Activated naive CD4-positive, alpha-beta T cell (primary cell): ENCODE measurements at places on chromosomes 6 and 20.

GRCh38 chr6:39298061-39298460 is 16.2 kb downstream of the KCNK17 start:
- no peak for DNase-seq

DNA sequence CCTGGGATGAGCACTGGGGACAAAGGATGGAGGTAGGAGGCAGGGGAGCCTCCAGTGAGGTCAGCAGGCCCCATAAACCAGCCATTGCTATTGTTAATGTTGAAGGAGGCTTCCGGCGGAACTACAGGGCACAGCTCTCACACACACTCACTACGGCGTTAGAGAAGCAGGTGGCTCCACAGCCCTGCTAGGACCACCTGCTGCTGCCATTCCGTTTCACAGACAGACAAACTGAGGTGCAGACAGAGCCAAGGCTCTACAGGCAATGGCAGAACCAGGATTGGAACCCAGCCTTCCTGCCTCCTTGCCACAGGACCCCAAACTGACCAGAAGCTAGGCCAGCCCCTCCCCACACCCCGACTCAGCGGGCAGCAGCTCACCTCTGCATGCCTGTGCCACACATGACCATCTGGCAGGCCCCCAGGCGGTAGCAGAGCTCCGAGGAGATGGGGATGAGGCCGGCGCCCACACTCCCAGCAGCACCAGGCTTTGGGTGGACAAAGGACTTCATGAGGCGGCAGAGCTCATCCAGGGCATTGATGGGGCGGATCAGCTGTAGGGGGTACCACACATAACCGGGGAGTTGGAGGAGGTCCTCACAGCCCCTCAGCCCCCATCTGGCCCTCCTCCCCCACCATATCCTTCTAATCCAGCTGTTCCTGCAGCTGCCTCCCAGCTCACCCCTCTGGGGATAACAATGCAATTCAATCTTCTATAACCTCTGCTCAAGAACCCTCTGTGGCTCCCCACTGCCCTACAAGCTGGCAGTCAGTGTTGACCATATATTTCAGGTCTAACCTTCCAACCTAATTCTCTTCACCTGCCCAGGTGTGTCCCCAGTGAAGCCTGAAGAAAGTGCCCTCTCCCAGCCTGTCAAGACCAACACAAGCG is 198.5 kb downstream of the PREX1 start:
- DNase-seq, result no peak

- no peak for DNase-seq
These were observed 6.8 kb upstream of the EZR start for GRCh38 chr6:158825951-158826306.

DNA sequence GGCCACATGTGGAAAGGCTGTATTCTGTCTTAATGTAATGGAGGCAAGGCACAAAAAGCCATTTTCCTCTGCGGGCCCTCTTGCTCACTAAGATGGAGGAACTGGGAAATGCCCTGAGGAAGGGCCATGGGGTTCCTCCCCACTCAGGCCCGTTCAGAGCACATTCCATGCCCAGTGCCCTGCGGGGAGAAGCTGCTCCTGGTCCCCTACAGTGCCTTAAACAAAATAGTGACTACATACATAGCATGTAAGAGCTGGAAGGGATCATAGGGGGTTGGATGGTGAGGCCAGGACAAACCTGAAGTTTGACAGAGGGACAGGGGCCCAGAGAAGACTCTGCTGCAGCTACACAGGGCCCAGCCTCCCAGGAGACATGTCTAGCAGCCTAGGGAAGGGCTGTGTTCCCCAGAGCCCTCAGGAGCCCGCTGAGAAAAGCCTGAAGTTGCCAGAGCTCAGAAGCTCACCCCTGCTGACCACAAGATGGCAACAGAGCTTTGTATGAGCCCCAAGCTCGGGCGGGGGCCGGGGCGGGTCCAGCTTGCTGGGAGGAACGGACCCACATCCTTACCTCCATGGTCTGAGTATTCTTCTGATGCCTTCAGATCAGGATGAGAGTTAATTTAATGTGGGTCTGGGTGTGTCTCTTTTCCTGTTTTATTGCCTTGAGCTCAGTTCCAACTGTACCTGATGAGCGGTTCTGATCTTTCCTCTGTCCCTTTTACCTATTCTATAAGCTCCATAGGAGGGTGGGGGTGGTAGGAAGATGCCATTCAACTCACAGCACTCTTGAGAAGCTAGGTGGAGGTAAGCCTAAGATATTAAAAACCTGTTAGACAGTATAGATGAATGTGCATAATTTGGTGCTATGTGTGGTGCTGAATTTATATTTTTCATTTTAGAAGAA is 242.9 kb downstream of the CDC5L start:
- no peak for DNase-seq

GRCh38 chr6:35624341-35625070 is 64.2 kb downstream of the FKBP5 start:
- no peak for DNase-seq

- DNase-seq, result no peak
These were observed 126.6 kb downstream of the ADAT2 start for GRCh38 chr6:143323729-143324470.

DNA sequence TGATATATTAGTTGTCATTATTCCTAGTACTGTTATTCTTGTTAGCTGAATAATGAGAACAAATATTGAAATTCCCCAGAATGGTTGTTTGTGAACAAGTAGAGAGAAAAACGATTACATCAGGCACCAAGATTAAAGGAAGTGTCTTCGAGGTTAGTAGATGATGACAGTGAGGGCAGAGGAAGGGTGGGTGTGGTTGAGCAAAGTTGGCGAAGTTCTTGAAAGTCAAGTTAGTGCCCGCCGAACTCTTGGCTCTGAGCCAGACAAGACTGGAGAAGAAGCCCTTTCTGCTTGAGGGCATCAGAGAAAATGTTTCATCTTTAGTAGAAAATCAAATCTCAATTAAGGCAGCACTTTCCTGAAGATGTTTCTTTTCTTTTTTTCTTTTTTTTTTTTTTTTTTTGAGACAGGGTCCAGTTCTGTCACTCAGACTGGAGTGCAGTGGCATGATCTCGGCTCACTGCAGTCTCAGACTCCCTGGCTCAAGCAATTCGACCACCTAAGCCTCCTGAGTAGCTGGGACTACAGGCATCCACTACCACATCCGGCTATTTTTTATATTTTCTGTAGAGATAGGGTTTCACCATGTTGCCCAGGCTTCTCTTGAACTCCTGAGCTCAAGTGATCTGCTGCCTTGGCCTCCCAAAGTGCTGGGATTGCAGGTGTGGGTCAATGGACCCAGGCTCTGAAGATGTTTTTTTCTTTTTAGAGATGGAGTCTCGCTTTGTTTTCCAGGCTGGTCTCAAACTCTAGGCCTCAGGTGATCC is 77.1 kb downstream of the SGK1 start:
- no peak for DNase-seq

DNA sequence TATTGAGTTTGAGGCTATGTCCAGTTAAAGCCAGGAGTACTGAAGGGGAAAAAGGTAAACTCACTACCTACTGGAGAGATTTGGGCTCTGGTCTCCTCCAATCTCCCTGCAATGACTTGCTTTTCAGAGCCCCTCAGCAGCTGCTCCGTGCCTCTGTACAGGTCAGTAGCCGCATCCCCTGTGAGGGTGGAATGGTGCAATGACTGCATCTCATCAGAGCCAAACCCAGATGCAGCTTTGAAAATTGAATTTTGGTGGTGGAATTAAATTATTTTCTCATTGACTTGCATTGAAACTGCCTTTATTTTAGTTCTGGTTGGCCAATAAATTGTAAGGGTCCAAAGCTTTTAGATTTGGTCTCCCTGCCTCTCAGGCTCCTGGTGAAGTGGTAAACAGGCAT is 166.7 kb downstream of the DLL1 start:
- DNase-seq, result no peak

GRCh38 chr6:158669145-158670035 is 19.5 kb downstream of the SYTL3 start:
- DNase-seq, result no peak

DNA sequence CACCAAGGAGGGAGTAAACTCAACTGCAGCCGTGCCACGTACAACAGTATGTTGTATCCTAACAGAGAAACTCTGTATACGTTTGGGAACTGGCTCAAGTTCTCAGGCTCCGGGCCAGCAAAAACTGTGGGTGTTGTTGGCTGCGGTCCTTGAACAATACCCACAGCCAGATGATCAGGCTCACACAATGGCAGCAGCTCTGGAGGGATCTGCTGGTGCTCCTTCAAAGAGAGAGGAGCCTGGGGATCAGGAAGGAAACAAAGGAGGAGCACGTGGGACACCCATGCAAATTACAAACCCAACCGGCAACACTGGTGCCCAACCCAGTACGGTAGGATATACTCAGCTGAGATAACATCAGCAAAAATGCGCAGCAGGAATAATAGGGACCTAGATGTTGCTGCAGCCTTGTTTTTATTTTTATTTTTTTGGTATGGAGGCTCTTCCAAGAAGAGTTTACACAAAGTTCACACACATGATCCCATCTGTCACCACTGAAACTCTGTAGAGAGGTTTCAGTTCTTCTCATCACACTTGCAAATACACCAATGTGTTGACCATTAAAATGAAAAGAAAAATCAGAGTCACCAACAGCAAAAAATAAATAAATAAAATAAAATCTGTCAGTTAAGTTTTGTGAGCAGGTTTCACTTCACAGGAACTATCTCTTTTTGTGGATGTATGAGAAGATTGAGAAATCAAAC is 41.2 kb upstream of the PDE10A start:
- no peak for DNase-seq

DNA sequence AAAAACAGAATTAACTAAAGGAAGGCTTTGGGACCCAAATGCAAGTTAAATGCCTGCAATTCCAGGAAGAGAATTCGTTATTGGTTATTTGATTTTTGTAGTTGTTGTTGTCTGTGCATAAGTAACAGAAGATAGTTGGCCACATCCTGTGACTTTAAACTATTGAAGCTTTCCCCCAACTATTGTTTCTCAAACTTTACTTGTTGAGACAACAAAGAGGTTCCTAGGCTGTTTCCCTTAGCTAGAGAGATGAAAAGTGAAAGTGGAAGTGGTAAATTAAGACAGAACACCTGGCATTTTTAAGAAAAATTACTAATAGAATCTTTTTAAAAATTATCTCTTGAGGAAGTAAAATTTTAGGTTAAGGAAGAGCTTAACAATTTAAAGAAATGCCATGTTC is 525.2 kb downstream of the PKHD1 start:
- no peak for DNase-seq

- DNase-seq, result no peak
These were observed 48.6 kb downstream of the TPD52L1 start for GRCh38 chr6:125201961-125202729.

DNA sequence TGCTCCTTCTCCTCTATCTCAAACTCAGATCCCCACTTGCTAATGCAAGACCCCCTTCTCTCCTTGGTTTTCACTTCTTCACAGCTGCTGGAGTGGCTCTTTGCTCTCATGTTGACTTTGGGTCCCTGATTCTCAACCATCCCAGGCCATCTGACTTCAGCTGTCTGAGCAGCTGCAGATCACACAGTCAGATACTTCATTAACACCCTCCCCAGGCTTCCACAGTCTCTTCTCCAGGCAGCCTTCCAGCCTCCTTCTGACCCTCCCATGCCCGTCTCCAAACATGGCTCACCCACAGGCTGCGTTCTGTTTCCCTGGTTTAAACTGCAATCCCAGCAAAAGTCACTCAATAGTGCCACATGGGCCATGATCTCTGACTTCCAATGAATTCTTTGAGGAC is 65.4 kb downstream of the HIVEP2 start:
- no peak for DNase-seq

DNA sequence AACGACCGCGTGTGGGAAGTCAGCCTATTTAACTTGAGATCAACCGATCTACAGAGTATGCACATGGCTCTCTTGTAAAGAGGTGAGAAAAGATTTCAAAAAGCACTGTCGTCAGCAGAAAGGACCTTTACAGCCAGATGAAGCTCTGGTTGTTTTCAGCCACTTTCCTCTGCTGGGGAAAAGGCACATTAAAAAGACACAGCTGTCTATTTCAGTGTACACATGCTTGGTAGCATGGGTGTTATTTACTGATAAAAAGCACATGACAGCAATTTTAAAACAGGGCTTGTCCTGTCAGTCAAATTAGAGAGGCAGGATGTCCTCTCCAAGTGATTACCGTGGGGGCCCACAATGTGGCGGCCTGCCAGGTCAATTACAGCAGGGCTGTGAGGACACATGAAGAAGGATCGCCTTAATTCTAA is 188.9 kb downstream of the PRKN start:
- no peak for DNase-seq

DNA sequence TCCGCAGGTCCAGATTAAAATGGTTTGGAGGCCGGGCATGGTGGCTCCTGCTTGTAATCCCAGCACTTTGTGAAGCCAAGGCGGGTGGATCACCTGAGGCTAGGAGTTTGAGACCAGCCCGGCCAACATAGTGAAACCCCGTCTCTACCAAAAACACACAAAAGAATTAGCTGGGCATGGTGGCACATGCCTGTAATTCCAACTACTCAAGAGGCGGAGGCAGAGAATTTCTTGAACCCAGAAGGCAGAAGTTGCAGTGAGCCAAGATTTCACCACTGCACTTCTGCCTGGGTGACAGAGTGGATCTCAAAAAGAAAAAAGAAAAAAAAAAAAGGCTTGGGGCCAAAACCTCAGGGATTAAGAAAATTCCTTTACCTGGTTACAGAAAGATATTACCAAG is 30.5 kb downstream of the C6orf15 start:
- no peak for DNase-seq

DNA sequence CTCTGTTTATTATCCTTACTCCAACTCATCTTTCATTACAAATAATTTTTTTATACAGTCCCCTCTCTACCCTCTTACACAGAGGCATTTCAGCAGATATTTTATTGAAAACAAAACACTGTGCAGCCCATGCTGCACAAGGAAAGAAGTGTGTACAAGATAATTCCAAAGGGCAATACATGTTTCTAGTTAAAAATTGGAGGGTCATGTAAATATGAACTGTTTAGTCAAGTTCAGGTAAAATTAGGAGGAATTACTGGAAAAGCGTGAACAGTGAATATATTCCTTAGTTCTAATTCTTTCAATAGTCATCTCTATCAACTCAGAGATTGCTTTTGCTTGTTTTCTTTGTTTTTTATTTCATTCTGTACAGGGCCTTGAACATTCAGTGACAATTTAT is 27.9 kb upstream of the TSPYL1 start:
- DNase-seq, result no peak

DNA sequence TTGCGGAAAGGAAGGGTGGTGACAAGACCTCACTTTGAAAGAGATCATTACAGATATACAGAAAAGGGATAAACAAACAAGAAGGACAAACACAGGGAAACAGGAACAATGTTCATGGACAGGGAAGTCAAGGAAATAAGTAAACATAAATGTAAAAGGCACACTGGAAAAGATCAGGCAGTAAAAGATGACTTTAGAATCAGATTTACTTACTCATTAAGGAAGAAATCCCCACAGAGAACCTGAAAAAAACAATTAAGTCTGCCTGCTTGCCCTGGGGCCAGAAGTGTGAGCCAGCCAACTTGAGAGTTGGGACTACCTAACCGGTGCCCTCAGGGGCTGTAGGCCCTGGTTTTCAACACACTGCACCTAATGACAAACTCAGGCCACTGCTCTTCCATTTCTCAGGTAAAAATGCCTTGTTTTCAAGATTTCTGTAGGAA is 1.7 kb downstream of the APMAP start:
- no peak for DNase-seq

DNA sequence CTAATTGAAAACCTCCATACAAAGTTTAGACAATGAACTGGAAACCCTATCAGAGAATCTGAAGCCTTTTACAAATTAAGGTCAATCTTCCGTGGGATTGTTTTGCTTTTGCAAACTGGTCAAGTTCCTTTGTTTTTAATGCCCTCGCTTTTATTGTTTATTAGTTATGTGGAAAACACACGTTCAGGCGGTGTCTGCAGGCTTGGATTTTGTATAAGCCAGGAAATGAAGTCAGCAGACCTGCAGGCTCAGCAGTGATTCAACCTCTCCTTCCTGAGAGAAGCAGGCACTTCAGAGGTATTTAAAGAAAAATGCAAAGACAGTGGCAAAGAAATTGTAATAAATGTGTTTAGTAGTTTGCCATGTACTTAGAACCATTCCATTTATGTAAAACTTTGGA is 103.4 kb upstream of the PDE10A start:
- no peak for DNase-seq
